ENCODE measurements at places on chromosomes 3 and 15.

GRCh38 chr3:32143849-32144757, 37.7 kb downstream of the GPD1L start:
- DNase-seq: peak; percentile 81

- DNase-seq: peak; percentile 40
Measured at GRCh38 chr3:66938338-66938963, 59.7 kb upstream of the KBTBD8 start.

GRCh38 chr3:20056725-20057611, 16.7 kb downstream of the KAT2B start:
- DNase-seq: peak; percentile 30

DNA sequence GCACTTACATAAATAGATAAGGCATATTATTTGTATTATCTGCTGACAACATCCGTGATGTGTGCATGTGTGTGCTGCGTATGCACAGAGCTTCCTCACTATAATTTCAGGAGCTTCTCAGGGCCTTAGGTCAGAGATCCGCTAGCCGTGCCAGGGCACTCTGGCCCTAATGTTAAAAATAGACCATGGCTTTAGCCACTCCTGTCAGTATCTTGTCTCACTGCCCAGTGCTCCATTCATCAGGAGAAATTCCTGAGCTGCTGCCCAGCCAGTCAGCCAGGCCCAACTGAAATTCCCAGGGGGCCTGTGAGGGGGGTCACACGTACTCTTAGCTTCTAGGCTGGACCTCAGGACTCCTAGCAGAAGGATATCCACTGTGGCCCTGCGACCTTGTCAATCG, 70.0 kb upstream of the ABHD2 start:
- DNase-seq: no peak

GRCh38 chr15:99359769-99360168, 108.5 kb downstream of the LRRC28 start:
- no peak for DNase-seq

DNA sequence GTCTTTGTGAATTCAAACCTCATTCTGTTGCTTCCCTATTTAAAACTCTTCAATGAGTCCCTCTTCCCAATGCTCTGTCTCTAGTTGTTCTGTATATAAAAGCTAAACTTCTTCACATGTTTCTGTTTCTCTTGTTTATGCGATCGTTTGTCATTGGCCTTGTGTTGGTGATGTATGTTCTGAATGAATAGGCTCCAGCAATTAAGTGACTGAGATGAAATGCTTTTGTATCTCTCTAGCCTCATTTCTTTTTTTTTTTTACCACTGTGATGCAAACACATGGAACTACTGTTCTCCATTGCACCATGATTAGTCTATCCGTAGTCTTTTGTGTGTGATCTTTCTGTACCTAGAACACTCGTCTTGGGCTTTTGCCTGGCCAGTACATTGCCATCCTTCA, 380.5 kb upstream of the TPRG1 start:
- no peak for DNase-seq

DNA sequence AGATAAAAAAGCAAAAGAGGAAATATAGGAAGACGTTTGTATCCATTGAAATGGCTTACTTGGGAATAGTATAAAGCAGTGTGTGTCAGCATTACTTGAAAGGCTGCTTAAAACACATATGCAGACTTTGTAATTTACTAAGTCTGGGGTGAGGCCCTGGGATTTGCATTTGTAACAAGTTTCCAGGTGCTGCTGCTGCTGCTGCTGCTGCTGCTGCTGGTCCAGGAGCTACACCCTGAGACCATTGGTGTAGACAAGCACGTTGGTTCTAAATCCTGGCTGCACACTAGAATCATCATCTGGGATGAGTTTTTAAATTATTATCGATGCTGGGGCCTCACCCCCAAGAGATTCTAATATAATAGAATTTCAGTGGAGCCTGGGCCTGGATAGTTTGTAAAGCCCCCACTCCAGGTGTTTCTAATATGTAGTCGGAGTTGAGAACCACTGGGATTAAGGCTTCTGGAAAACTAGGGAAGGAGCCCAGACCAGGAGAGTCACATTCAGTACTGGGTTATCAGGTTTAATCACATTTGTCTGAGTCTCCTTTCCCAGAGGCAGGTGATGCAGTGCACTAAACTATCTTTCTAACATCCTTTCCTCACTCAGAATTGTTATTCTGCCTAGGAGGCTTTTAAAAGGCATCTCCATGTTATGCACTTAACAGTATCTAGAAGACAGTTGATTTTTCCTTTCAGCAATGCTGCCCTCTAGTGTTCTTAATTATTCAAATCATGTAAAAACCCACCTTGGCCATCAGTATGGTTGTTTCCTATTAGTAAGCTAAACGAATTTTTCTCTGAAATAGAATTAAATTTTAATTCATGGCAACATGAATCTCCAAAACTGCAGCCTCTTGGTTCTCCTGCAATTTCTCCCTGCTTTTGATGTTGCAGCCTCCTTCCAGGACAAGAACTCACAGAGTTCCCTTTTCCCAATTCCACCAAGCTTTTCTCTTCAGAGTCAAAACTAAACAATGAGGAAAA, 45.4 kb downstream of the SSR3 start:
- peak; percentile 49 for DNase-seq

- DNase-seq: no peak
Measured at GRCh38 chr3:44995142-44995770, 19.2 kb downstream of the EXOSC7 start.

- DNase-seq: peak; percentile 5
Measured at GRCh38 chr3:102466001-102466400, 31.2 kb downstream of the ZPLD1 start.

- no peak for DNase-seq
Measured at GRCh38 chr15:59995568-59996297, 8.4 kb upstream of the FOXB1 start.

- no peak for DNase-seq
Measured at GRCh38 chr15:67573194-67573593, 30.7 kb downstream of the MAP2K5 start.

GRCh38 chr3:134713671-134714070, 62.8 kb upstream of the KY start:
- DNase-seq: no peak

DNA sequence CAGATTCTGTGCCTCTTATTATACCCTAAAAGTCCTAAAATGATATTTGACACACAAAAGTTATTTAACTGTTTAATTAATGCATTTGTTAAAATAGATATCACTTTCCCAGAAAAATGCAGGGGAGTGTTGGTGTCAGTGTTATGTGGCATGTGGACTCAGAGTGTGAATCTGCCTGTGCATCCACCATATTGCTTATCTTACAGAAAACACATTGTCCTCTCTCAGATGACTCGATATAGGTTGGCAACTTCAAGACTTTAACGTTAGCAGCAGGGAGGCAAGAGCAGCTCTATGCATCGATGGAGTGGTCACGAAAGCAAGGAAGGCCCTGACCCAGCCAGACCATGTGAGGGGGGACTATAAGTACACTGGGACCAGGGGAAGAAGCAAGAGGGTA, 165.4 kb upstream of the DCBLD2 start:
- DNase-seq: no peak

- DNase-seq: no peak
Measured at GRCh38 chr3:125654526-125654925, 59.2 kb upstream of the OSBPL11 start.

- no peak for DNase-seq
Measured at GRCh38 chr3:54262541-54262940, 140.2 kb downstream of the CACNA2D3 start.

DNA sequence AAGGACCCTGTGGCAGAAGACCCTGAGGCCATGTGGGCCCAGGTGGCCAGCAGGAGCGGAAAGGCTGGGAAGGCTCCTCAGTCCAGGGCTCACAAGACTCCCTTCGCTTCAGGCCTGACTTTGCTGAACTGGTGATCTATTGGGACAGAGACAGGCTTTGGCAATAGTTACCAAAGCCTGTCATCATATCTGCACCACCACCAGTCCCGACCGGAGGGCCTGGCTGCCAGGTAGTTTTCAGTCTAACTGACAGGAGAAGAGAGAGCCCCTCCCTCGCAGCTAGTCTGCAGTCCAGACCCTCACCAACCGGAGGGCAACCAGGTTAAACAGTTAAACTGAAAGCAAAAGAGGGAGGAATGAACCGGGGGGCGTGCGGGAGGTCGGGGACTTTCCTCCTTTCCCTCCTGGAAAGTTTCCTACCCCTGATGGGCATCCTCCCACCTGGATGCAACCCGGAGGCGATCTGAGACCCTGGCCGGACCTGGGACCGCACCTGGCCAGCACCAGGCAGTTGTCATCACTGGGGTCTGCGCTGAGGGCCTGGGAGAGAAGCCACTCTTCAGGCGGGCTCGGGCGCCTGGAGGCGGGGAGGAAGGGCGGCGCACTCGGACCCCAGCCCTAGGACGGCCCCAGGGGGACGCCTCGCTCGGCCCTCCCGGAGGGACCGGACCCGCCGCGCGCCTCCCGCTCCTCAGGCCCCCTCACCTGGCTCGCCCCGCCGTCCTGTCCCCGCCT, 435 bp downstream of the RAB27A start:
- no peak for DNase-seq

DNA sequence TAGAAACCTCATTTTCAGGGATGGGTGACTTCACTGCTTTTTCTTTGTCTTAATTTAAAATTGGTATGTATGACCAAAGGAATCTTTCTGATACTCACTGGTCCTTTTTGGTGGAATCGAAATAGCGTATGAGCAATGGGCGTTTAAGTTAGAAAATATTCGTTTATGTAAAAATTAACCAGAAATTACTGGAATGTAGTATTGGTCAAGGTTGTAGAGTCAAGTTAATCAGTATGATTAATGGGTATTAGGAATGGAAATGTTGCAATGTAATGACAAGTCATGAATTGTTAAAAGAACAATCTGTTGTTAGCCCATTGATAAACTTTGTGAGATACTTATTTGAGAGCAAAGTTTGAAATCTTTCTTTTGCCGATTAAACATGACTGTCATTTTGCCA, 36.9 kb downstream of the AKAP13 start:
- no peak for DNase-seq

DNA sequence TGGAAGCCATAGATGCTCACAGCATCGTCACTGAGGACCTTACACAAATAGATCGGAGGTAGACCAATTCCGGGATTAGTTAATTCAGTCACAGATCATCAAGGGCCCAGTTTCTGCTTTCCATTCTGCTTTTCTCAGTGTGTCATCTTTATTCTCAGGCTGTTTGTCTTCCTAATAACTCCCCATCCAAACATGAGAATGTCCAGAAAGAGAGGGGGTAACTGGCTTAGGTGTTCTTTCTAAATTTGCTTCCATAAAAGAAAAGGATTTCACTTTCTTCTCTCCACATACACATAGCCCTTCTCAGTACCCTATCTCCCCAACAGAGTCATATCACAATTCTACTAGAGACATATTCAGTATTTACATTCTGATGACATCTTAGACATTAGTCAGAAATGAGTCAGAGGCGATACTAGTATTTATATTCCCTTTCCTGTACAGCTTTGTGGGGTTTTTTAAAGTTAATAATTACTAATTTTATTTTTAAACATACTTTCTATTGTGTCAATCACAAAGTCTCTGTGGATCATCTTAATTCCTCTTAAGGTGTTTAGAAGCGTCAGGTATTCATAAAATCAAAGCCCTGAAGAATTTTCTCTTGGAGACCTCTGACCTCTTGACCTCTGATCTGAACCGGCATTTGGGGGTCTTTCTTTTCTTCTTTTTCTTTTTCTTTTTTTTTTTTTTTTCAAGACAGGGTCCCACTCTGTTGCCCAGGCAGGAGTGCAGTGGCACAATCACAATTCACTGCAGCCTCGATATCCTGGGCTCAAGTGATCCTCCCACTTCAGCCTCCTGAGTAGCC, 24.3 kb upstream of the IL12A start:
- DNase-seq: peak; percentile 62

DNA sequence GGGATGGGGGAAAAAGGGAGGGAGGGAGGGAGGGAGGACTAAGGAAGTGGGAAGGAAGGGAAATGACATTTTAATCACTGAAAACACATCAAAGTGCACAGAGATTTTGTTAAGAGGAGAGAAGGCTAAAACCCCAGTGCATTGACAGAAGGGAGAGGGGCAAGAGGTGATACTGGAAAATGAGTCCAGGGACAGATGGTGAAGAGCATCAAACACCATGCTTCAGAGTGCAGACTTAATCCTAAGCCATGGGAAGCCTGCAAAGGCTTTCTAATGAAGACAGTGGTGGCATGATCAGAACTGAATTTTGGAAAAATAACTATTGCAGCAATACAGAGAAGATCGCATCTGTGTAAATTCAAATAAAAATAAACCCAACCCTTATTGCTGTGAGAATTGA, 41.8 kb downstream of the HGD start:
- DNase-seq: no peak

GRCh38 chr3:194836661-194837060, 151.0 kb downstream of the FAM43A start:
- DNase-seq: no peak

- no peak for DNase-seq
Measured at GRCh38 chr15:51266656-51267050, 71.7 kb downstream of the CYP19A1 start.

- DNase-seq: no peak
Measured at GRCh38 chr3:16301507-16301906, 36.5 kb downstream of the OXNAD1 start.

DNA sequence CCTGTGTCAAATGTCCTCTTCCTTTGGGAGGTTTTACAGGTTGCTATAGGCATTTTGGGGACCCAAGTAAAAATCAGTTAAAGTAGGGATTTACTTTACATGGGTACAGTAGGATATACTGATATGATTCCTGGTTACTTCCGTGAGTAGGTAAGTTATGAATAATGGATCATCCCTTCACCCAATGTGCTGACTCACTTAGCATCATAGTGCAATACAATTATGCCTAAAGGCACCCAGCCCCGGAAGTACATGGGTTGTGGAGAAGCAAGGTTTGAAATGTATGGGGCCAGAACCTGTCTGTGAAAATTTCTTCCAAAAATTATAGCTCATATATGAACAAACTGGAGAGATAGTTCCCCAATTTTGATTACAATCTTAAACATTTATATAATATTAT, 64.0 kb downstream of the GLB1 start:
- peak; percentile 49 for DNase-seq

DNA sequence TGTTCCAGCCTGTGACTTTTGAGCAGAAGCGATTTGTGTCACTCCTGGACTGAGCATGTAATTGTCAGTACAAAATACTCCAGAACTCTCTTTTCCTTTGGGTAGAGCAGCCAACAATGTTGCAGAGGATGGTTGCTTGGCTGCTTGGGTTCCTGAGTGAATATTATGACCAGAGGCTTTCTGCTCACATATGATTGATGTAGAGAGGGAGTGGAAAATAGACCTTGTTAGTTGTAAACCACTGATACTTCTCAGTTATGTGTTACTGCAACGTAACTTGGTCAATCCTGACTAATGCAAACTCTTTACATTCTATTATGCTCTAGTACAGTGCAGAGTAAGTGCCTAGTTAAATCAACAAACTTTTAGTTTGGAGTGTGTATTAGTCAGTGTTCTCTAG, 322.6 kb upstream of the KCNH8 start:
- DNase-seq: no peak

DNA sequence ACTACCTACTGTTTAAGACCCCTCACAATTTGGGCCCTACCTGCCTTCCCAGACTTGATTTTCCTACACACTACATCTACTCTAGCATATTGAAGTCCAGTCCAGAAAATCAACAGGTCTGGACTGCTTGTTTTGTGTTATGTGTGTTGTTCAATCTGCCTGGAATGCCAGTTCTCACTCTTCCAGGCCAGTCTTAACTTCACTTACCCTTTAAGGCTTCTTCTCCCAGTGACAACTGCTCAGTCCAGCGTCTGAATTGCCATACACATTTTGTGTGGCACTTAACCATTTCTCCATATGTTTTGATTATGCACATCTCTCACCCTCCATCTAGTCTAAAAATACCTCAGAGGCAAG, 1.1 kb downstream of the TICRR start:
- DNase-seq: no peak

All from HTR-8/SVneo (cell line).